ENCODE measurements at places on chromosomes 1 and 21. TPM values are rescaled to one million over a fixed set of nuclear protein-coding genes. Genes with fewer than 3 reads are reported as not detected.

DNA sequence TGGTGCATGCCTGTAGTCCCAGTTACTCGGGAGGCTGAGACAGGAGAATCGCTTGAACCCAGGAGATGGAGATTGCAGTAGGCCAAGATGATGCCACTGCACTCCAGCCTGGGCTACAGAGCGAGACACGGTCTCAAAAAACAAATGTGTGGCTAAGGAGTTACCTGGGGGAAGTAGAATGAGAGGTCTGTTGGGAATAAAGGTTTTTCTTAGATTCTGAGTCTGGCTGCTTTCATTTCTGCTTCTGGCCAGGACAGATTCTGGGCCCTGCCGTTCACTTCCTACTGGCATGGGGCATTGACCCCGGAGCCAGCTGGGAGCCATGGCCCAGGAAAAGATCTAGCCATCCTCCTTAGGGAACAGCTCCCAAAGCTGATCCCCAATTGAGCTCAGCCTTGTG lies 420 bp upstream of the DCDC2B start:
- no peak for DNase-seq

GRCh38 chr1:222021129-222021528 lies 279.2 kb upstream of the DUSP10 start:
- DNase-seq: no peak

GRCh38 chr1:109864047-109864822 lies 46.4 kb upstream of the CSF1 start:
- DNase-seq: no peak

DNA sequence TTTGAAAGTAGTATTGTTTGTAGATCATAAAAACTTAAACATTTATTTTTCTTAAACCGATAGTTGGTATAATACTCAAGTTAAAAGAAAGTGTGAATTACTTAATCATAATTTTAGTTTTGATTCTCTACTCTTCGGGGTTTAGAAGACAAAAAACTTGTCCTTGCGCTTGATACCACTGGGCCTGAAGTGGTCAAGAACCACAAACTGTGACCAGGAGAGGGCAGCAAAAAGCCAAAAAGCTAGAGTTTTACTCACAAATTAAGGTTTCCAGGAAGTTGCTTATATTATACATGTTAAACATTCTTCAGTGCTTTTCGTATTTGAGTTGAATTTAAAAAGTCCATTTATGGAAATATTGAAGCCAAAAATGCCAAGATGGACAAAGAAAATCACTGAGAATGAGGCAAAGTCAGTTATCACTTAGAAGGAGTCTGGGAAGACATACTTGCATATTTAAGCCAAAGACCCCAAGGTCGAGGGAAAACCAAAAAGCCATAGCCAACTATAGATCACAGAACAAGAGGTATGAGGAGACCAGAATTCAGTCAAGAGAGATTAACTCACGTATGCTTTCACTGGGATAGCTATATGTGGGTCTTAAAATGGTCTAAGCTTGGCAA lies 34.2 kb downstream of the EFCAB7 start:
- no peak for DNase-seq

GRCh38 chr1:22874785-22875184 lies 97.9 kb downstream of the LACTBL1 start:
- DNase-seq: no peak

DNA sequence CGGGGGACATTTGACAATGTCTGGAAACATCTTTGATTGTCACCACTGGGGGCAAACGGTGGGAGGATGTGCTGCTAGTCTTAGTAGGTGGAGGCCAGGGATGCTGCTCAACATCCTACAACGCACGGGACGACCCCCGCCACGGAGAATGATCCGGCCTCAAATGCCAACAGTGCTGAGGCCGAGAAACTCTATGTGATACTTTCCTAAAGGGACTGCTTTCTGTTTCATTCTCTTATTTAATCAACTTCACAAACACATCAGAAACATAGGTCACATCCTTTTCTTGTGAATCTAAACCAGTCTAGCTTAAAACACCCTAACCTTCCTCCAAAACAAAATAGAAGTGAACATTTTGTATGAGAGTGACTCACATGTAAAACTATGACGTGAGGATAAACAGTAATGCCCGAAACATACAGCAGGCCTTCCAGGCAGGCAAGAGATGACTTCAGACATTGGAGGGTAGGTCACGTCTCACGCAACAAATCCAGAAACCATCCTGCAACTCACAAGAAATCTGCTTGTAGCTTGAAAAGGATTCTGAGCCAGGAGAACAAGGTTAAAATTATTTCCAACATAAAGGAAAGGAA lies 37.2 kb upstream of the ETS2 start:
- DNase-seq: peak; percentile 24

DNA sequence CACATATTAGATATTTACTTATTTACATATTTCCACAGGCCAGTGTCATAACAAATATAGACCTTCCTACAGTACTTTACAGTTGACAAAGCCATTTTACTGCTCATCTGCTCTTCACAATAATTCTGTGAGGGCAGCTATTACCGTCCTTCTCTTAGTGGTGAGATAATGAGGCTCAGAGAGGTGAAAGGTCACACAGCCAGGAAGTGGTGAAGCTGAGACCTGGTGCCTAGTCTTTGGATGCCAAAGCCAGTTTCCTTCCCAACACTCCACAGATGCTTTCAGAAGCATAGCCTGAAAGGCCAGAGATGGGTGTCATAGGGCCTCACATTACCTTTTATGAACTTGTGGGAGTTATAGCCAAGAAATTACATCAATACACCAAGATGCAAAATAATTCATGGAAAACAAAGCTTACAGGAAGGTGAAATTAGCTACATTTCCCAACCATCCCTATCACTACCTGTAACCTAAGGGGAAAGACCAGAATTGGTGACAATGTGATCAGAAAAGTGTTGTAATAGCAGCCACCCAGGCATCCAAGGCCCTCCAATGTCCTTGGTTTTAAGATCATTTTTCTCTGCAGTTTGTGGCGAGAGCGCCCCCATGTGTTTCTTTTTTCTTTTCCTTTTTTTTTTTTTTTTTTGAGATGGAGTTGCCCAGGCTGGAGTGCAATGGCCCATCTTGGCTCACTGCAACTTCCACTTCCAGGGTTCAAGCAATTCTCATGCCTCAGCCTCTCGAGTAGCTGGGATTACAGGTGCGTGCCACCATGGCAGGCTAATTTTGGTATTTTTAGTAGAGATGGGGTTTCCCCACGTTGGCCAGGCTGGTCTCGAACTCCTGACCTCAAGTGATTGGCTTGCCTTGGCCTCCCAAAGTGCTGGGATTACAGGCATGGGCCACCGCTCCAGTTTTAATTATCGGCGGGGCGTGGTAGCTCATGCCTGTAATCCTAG lies 26.5 kb upstream of the RPL11 start:
- no peak for DNase-seq

DNA sequence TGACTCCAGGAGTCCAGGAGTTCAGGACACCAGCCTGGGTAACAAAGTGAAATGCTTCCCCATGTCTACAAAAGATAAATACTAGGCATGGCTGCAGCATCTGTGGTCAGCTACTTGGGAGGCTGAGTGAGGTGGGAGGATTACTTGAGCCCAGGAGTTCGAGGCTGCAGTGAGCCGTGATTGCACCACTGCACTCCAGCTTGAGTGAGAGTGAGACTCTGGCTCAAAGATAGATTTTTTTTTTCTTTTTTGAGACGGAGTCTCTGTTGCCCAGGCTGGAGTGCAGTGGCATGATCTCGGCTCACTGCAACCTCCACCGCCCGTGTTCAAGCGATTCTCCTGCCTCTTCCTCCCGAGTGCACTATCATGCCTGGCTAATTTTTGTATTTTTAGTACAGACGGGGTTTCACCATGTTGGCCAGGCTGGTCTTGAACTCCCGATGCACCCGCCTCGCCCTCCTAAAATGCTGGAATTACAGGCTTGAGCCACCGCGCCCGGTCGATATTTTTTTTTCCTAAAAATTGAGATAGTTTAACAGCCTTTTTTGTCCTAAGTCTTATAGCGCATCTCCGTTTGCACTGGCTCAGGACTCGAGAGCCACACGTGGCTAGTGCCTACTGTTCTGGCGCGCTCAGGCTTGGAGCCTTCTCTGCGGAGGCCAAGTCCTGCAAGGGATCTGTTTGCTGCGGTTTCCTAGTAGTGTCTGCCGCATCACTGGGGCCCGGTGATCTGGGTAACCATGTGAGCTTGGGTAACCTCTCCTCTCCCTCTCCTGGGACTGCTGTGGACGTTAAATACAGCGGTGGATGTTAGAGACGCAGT lies 1.0 kb upstream of the MFN2 start:
- DNase-seq: no peak

DNA sequence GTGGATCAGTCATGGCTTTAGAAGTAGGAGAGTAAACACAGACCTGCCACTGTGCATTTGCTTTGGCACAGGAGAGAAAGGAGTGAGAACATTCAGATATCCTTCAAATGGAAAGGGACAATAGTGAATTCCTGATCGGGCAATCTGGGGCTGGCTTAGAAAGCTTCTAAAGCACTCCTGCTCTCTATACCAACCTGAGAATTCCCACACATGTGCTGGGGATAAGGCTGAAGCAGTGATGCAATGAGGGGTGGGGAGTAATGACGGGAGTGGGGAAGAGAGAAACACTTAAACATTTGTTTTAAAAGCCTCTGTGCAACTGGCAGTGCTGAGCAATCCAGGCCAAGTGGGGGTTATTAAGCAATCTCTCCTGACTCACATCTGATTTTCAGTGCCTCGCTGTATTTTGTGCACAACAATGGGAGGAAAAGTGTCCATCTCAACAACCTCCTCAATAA lies 108.8 kb downstream of the KIAA0319L start:
- DNase-seq: no peak

CA6 gene
- 2.2 TPM for total RNA-seq

- no peak for DNase-seq
Observed at GRCh38 chr21:33893917-33894316, 21.7 kb downstream of the ATP5PO start.

ARTN gene
- 0.88 TPM for total RNA-seq

- no peak for DNase-seq
Observed at GRCh38 chr21:16322454-16322853, 592.7 kb downstream of the USP25 start.

GRCh38 chr1:214215583-214215982 lies 65.4 kb upstream of the SMYD2 start:
- DNase-seq: no peak

UROD gene
- total RNA-seq: 79.9 TPM

DNA sequence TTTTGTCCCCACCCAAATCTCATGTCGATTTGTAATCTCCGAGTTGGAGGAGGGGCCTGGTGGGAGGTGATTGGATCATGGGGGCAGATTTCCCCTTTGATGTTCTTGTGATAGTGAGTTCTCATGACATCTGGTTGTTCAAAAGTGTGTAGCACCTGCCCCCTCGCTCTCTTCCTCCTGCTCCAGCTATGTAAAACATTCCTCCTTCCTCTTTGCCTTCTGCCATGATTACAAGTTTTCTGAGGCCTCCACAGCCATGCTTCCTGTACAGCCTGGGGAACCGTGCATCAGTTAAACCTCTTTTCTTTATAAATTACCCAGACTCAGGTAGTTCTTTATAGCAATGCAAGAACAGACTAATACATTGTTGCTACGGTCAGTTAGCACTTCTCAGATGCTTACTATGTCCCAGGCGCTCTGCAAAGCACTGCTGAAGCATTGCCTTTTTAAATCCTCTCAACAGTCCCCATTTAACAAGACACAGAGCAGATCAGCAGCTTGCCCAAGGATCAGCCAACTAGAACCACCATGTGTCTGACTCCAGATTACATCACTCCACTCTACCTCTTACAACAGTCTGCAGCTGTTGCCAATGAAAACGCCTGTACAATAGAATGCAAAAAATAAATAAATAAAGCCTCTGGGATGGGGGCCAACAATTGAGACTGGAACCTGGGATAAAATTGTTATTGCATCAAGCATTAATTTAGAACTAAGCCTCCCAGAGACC lies 52.4 kb upstream of the USP1 start:
- no peak for DNase-seq

- DNase-seq: no peak
Observed at GRCh38 chr1:155092641-155093040, 14.0 kb downstream of the EFNA3 start.

PPFIA4 gene
- 14.9 TPM for total RNA-seq

KCNN3 gene
- 0.36 TPM for total RNA-seq

GRCh38 chr1:236727521-236727920 lies 41.2 kb downstream of the ACTN2 start:
- no peak for DNase-seq

- DNase-seq: no peak
Observed at GRCh38 chr1:41751804-41752513, 166.8 kb downstream of the HIVEP3 start.

GRCh38 chr1:80218112-80218511 lies 1211.6 kb upstream of the ADGRL4 start:
- no peak for DNase-seq

ZSWIM5 gene
- 0.15 TPM for total RNA-seq

SPRR2F gene
- total RNA-seq: not detected

DNA sequence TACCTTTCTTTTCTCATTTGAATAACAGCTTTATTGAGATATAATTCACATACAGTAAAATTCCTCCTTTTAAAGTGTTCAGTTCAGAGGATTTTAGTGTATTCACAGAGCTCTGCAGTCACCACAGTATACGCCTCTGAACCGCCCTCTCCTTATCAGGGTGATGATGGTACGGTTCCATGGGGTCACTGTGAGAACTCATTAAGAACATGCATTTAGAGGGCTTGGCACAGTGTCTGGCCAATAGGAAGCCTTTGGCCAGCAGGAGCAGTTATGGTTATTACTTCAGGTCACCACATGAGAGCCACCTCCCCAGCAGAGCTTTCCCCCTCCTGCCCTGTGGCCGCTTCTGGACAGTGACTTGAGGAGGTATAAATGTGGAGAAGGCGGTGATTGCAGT lies 27.3 kb downstream of the KCNQ4 start:
- DNase-seq: no peak

GRCh38 chr1:6098303-6099215 lies 52.9 kb downstream of the KCNAB2 start:
- DNase-seq: no peak

GOLT1A gene
- total RNA-seq: not detected
